ENCODE measurements at places on chromosomes 2 and 18.

DNA sequence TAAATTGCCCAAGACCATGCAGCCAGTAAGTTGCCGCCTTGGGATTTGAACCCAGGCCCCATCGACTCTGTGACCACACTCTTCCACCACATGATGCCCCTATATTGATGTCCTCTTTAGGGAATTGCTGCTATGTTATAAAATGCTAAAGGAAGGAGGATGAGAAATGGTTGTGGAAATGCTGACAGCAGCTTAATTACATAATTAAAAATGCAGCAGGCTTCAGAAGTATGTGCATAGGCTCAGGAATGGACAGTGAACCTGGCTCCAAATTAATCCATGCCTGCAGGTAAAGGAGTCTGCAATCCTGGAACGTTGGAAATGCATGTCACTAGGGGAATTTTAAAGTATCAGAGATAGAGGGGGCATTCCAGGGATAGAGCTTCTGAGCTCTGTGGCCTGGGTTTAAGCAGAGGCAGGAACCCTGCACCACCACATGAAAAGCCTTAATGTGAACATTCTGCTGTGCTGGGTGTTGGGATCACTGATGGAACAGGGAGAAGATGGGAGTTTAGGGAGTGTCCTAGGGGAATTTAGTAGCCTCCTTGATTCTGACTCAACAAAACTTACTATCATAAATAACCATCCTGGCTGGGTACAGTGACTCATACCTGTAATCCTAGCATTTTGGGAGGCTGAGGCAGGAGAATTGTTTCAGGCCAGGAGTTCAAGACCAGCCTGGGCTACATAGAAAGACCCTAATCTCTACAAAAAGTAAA is 76.1 kb upstream of the CCDC85A start:
- DNase-seq: no peak

DNA sequence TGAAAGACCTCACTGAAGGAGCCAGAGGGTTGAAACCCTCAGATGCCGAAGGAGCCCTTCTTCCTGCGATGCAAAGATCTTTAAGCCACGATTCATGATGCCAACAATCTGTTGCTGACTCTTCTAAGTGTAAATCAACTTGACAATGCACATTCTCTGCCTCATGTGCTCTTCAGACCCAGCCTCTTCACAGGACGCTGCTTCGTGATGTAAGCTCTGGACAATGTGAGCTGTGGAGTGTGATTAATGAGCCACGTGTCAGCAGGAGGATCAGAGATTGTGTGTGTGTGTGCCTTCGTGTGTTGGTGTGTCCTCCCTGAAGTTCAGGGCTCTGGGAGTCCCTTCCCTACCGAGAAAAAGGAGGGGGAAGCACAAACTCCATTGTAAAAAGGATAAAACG is 26.5 kb upstream of the TWIST2 start:
- no peak for DNase-seq

- DNase-seq: no peak
These were observed 34.8 kb downstream of the RRM2 start for GRCh38 chr2:10157293-10157692.

DNA sequence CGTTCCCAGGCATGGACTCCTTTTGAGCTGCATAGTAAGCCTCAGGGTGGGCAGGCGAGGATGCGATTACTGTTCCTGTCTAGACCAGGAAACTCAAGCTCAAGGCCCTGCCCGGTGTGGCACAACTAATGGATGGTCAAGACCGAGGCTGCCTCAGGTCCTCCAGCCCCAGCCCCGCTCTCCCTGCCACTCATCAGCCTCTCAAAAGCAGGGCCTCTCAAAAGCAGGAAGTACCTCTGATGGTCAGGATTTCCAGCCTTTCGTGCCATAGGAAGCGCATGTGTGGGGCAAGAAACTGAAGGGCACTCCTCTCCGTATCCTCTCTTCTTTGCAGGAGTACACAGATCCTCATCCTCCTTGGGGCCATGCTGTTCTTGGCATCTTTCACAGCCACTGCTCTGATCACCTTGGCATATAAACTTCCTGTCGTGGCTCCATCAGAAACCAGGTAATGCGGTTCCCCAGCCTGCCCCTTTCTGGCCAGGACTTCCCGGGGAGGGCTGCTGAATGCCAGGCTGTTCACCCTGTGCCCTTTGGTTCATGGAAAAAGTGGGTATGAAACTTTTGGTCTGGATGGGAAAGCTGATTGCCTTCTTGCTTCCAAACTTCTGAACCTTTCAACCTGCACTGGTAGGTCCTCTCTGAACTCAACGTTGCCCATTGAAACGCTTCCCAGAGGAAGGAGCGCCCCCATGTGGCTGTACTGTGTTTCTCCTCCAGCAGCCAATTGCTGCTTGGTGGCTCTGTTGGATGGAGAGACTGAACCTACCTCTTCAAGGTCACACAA is 82.8 kb upstream of the SEC11C start:
- no peak for DNase-seq

DNA sequence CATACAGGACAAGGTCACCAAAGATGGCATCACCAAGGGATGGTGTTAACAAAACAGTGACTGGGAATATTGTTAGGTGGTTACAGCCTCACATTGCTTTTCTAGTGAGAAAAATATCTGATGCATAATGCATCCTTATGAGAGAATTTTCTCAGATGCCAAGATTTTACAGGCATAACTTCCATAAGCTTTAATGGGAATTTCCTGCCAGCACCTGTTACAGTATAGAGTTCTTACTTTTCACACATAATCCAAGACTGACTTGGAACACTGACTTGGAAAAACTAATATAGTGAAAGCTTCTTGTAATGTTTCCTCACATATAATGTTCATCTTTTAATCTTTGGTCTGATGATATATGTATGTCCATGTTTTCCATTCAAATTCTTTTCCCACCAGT is 402.8 kb downstream of the ARHGAP15 start:
- DNase-seq: no peak

GRCh38 chr18:64986906-64987495 is 763.8 kb upstream of the CDH7 start:
- no peak for DNase-seq

DNA sequence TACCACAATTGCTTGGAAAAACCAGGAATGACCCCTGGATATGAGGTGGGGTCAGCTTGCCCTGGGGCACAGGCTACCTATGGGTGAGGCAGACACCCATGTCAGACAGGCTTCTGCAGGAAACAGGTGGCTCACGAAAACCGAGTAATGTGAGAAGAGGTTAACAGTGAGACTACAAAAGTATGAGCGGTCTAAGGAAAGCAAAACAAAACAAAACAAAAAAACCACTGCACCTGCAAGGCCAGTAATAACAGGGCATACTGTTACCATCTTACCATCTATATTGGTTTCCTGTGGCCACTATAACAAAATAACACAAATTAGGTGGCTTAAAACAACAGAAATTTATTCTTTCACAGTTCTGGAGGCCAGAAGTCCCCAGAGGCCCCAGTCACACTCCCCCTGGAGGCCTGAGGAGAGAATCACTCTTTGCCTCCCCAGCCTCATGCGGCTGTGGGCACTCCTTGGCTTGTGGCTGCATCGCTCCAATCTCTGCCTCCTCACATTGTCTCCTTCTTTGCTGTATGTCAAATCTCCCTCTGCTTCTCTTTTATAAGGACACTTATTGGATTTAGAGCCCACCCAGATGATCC is 86.6 kb upstream of the EPC2 start:
- DNase-seq: no peak

DNA sequence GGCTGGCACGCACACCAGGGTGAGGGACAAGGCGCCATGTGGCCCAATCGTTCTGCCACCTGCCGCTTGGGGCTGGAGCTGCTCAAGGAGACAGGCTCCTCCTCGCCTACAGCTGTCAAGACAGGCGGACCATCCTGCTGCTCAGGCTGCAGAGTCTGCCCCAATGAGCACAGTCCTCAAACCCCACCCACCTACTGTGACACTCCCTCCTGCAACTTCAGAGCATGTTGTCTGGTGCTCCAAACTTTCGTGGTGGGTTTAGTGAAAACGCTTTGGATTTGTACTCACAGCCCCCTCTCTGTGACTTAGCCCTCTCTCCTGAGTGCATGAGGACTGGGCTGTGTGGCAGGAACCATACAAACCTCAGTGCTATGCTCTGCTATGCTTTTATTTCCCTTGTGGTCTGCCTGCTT is 23.2 kb upstream of the SLC35F6 start:
- no peak for DNase-seq

GRCh38 chr2:3434654-3435053 is 55.2 kb downstream of the TRAPPC12 start:
- no peak for DNase-seq

- no peak for DNase-seq
These were observed 137.7 kb downstream of the SNTG2 start for GRCh38 chr2:1088192-1088860.

DNA sequence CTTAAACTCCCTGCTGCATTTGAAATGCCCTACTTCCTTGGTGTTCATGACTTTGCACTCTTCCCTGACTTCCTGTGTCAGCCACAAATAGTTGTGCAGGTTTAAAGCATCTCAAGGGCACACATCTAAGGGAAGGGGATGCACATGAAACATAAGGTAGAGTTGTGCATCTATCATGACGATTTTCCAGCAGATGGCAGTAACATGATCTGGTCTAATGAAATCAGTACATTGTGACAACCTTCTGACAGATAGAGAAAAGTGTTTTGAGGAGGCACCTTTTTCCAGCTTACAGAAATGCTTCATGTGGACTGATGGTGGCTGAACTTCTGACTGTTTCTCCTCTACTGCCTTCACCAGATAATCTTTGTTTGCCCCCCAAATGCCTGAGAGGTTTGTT is 238.9 kb downstream of the XIRP2 start:
- no peak for DNase-seq

- no peak for DNase-seq
These were observed 191.2 kb downstream of the SPAG16 start for GRCh38 chr2:213475433-213475832.

DNA sequence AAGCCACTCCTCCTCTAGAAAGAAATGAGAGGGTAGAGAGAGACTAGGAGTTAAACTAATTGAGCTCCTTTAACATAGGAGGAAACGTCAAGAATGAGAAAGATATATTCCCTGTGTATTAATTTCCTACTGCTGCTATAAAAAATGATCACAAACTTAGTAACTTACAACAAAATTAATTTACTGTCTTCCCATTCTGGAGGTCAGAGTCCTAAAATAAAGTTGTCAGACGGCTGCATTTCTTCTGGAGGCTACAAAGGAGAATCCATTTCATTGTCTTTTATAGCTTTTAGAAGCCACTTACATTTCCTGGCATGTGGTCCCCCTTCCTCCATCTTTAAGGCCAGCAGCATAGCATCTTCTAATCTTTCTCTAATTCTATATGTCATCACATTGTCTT is 26.9 kb downstream of the ICA1L start:
- DNase-seq: no peak

- no peak for DNase-seq
These were observed 64.5 kb upstream of the HDAC4 start for GRCh38 chr2:239465017-239466001.

- no peak for DNase-seq
These were observed 57.3 kb upstream of the PSMD14 start for GRCh38 chr2:161250864-161251436.

GRCh38 chr2:209688385-209688784 is 83.2 kb upstream of the UNC80 start:
- no peak for DNase-seq

DNA sequence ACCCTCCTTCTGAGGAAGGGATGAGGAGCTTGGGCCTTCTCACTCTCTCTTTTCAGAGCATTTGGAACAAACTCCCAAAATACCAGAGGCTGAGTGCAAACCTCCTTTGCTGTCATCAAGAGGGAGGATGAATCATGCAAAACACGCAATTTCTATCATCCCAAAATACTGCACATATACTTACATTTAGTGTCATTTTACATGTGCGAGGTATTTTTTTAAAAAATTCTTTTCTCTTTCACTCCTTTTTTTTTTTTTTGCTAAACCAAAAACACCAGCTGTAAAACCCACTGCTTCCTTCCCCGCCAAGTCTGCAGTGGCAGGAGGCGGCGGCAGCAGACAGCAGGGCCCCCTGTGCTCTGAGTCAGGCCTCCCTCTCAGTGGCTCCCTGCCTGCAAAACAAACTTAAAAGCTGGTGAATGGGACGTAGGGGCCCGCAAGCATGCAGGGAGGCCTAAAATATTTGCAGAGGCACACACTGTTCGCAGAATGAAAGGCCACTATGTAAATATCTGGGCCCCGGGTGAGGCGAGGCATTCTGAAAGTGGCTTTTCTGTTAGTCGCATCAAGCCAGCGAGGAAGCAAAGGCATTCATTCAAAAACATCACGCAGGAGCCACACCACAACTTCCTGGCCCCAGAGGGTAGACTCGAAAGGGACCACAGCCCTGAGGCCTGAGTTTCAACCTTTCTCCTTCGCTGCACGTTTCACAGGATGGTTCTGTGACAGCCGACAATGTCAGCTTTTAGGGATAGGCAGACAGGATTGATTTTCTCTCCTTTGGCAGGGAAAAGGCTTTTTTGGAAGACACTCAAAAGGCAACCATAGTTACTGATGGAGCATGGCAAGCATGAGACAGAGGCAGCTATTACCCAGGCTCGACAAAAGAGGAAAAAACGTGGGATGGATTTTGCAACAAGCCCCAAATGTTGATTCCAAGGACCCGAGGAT is 73.4 kb downstream of the ACTR2 start:
- DNase-seq: peak; percentile 61

DNA sequence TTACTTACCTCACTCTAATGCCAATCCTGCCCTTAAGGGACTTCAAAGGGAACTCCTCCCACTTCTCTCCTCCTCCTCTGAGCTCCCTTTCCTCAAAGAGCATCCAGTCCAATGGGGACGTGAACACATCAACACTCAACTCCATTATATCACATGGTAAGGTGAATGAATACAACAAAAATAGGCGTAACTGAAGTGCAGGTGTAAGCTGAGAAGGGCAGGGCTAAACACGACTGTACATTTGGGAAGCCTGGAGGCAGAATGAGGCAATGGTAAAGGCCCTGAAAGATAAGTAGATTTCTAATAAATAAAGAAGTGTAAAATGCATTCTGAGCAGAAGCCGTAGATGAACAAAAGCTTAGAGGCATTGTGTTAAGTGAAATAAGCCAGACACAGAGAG is 226.1 kb upstream of the TRIB2 start:
- DNase-seq: no peak

GRCh38 chr2:46000660-46001059 is 296.5 kb upstream of the EPAS1 start:
- no peak for DNase-seq

- no peak for DNase-seq
These were observed 2.7 kb upstream of the DCC start for GRCh38 chr18:52337276-52337675.

- DNase-seq: no peak
These were observed 180.7 kb upstream of the EPHA4 start for GRCh38 chr2:221752781-221753180.

GRCh38 chr2:70381821-70382220 is 80.0 kb upstream of the FAM136A start:
- no peak for DNase-seq

DNA sequence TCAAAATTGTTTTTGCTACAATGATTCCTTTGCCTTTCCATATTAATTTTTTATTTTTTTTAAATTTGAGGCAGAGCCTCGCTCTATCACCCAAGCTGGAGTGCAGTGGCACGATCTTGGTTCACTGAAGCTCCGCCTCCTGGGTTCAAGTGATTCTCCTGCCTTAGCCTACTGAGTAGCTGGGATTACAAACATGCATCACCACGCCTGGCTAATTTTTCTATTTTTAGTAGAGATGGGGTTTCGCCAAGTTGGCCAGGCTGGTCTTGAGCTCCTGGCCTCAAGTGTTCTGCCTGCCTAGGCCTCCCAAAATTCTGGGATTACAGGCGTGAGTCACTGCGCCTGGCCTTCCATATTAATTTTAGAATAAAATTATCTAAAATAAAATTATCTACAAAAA is 41.3 kb downstream of the PTPN4 start:
- DNase-seq: no peak

Data from GM12878 (cell line).